Parietal lobe (tissue), 2 donors: ENCODE measurements at places on chromosomes 2 and 18. TPM values are rescaled to one million over a fixed set of nuclear protein-coding genes. Genes with fewer than 3 reads are reported as not detected.

ASB18 gene
- not detected for total RNA-seq

SCN9A gene
- total RNA-seq, result 144 TPM

COMMD1 gene
- 48.5 TPM for total RNA-seq

RAMP1 gene
- 2.2 TPM for total RNA-seq

LRRTM4 gene
- 89.5 TPM for total RNA-seq
